ENCODE measurements at places on chromosomes 7 and 10.
A peak's percentile ranks its signal among the peaks of the same experiment; 100 is the strongest.

DNA sequence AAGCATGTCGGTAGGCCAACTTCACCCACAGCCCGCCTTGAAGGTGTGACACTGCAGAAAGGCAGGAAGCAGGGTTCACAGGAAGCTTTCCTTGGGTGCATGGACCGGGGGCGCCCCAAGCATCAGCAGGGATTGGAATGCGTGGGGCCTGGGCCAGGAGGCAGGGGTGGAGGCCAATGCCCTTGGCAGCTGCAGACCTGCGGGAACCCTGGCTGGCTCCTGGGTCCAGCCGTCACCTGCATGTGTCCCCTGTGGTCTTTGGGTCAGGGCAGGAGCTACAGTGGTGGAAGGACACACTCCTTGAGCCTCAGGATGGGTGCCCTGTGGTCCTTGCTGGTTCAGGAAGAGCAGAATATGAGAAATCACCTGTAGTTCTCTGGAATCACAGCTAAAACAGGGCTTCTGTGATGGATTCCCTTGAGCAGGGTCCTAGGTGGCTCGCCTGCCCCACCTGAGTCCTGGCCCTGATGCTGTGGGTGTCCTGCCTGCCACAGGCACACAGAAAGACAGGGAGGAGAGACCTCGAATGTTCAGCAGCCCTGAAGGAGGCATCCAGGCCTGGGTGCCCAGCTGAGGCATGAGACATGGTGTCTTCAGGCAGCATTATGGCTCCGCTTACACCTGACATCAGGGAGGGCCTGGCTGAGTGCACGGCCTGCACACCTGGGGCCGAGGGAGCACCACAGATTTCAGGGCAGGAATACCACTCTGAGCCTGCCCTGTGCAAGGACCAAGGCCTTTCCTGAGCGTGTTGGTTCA is 15.1 kb downstream of the ANTXRL start:
- no peak for ATAC-seq

GRCh38 chr7:1923409-1924257 is 253.6 kb downstream of the ELFN1 start:
- no peak for ATAC-seq

DNA sequence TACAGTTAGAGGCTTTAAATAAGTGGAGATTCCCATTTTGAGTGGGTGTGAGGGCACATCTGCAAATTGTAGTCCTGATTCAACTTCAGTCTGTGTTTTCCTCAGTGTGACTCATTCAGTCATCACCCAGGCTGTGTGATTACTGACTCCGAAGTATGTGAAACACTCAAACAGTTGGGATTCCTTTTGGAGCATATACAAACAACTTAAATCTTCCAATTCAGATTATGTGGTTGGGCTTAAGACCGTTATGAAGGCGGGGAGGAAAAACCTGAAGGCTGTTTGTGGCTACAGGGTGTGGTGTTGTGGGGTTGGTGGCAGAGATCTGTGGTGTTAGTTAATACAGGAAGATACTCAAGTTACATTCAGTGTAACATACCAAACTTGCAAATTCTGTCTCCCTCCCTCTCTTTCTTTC is 259.7 kb upstream of the FERD3L start:
- ATAC-seq = peak; percentile 93

DNA sequence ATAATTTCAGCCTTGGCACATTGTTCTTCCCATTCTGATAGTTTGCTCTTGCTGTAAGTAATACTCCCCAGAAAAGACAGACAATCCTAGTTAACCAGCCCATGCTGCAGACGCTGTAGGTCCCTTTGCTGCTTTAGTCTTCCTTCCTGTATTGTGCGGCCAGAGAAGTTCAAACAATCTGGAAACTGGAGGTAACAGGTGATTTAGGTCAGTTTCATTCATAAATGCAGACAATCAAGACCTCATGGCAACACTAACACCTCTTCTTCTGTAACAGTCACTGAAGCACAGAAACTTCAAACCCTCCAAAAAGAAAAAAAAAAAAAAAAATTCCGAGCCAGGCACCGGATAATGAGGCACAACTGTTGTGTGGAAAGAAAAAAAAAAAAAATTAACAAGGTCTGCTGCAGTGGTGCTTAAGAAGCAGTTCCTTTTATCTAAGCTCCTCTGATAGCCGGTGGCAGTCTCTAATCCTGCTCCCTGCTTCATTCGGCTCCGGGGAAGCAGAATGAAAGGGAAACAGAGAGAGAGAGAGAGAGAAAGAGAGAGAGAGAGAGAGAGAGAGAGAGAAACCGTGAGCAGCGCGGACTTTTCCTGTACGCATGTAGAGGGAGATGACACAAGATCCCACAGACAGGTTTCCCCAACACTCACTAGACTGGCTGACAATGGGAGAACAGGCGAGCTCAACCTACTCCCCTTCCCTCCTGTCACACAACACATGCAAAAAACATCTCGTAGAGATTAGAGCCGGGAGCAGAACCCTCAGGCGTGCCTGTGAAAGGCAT is at the start of gene SEMA3A:
Gene SEMA3A, minus strand, starts transcription at position 306 of the 788 bp plus-strand sequence. Its CDS starts 203 bp downstream, at position 103.
- ATAC-seq = peak; percentile 79

All from motor neuron (in vitro differentiated cells).